ENCODE measurements at places on chromosomes 7 and 10.

GRCh38 chr10:34121781-34122622, 693.1 kb downstream of the PARD3 start:
- DNase-seq = peak; percentile 28

- DNase-seq = no peak
Measured at GRCh38 chr10:1558906-1559305, 178.4 kb downstream of the ADARB2 start.

DNA sequence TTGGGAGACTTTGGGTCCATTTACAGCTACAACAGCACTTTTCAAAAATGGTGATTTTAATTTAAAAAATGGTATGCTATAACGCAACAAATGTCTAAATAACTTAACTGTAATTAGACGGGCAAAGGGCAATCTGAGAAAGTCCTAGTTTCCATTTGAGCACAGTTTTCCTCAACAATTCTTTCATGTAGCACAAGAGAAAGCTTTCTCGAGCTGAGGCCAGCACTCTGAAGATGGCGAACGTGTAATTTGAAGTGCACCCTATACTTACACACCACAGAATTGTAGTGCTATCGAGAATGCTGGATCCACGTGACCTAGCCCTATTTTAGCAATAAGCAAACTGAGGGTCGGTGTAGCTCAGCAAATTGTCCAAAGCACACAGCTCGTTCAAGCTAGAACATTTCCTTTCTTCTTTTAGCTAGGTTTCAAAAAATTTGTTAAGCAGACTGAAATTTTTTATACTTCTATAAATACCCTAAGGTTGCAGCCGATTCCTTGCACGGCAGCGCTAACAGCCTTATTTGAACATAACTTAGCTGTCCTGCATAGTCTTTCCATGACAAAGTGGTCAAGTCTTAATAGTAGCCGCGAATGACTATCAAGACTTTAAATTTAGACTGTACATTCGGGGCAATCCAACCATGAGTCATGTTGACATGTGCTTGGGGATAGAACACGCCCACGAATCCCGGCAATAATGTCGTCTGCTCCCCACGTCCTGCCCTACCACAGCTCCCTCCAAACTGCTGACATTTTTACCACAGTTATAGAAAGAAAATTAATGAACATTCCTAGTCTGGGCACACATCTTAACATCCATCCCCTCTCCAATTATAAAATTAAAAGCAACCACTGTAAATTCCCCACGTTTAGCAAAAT, 10.0 kb downstream of the KLF6 start:
- DNase-seq = peak; percentile 96

GRCh38 chr10:91149550-91149949, 70.9 kb upstream of the PCGF5 start:
- DNase-seq = no peak

DNA sequence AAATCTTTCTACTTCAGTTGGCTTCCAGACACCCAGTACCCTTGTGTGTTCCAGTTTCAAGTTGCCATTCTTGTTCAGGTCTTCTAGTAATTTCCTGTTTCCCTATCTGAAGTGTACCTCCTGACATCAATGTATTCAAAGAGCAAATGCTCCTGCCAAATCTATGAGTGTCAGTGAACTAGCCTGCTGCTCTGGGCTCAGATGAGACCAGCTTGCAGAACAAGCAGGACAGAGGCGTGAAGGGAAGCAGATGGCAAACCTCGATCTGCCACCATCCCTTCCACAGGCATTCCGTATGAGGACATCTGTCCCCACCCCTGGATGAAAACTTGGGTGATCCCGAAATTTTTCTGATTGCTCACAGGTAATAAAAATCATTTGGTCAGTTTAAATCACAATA, 4.4 kb upstream of the MPP7 start:
- no peak for DNase-seq

GRCh38 chr10:28840971-28841370, 163.7 kb downstream of the BAMBI start:
- DNase-seq = no peak

GRCh38 chr10:99875473-99875872, 93.0 kb downstream of the ABCC2 start:
- no peak for DNase-seq

Data from GM23248 (cell line).